ENCODE measurements at places on chromosomes 6 and 20. TPM values are rescaled to one million over a fixed set of nuclear protein-coding genes. Genes with fewer than 3 reads are reported as not detected.

TREML2 gene
- polyA plus RNA-seq = 0.13 TPM

- no peak for DNase-seq
These were observed 174.1 kb downstream of the ZFAND3 start for GRCh38 chr6:37993596-37993995.

DNA sequence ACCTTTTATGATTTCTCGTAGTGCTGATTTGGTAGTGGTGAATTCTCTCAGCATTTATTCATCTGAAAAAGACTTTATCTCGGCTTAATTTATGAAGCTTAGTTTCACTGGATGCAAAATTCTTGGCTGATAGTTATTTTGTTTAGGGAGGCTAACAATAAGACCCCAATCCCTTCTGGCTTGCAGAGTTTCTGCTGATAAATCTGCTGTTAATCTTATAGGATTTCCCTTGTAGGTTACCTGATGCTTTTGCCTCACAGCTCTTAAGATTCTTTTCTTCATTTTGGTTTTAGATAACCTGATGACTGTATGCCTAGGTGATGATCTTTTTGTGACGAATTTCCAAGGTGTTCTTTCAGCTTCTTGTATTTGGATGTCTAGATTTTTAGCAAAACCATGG, 388.7 kb downstream of the UTRN start:
- no peak for DNase-seq

DNA sequence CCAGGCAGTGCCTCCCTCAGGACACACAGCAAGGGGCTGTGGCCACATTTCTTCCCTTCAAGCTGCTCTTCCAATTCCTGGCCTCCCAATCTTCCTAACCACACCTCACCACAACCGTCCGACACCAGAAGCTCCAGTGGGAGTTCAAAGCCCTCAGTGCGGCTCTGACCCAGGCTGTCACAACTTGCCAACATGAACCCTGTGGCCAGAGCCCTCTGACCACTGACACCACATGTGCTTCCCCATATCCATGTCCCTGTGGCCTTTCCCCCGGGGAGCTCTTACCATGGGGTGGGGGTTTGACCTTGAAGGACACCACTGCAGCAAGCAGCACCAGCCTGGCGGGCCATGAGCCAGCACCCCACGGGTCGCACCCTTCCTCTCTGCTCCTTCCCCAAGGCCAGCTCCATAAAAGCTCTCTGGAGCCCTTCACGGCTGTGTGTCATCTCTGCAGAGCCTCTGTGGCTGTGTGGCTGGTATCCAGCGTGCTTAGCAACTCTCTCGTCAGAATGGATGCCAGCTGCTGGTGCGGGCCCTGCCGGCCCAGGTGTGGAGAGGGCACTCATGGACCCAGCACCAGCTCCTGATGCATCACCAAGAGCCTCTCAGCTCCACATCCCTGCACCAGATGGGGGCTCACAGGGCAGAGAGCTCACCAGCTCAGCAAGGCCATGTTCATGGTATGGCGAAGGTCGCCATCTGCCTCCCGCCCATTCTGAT, 106.1 kb downstream of the PSMB1 start:
- no peak for DNase-seq

DNA sequence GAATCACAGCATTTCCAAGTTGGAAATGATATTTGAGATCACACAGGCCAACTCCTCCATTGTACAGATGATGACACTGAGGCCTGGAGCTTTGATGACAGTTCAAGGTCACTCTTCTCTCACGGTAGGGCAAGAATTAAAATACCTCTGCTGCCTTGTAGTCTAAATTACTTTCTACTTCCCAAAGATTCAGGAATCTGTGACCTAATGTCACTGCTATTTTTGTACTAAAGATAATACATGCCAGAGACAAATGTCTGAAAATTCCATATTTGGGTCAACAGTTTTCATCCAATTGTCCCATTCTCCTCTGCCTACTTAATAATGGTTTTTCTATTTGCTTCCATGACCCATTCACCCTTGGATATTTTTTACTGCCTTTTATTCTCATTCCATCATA, 160.0 kb downstream of the SOD2 start:
- no peak for DNase-seq

FAM229B gene
- not detected for polyA plus RNA-seq

All from small intestine (tissue), 16 donors.